ENCODE measurements at places on chromosomes 13 and 19.

DNA sequence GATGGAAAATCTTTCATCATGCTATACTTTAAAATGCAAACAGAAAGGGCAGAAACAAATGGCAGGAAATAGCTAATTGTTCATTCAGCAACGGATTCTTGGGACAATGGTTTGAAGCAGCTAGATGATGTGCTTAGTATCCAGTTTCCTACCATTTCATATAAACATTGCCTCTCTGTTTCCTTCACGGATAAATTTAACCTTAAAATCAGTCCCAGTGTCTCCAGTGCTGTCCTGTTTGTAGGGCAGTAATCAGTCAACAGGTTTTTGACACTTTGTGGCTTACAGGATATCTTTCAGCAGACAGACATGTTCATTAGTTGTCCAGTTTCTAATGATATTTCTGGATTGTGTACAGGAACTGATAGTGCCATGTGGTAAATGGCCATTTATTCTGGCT, 24.7 kb upstream of the RB1 start:
- DNase-seq: no peak

DNA sequence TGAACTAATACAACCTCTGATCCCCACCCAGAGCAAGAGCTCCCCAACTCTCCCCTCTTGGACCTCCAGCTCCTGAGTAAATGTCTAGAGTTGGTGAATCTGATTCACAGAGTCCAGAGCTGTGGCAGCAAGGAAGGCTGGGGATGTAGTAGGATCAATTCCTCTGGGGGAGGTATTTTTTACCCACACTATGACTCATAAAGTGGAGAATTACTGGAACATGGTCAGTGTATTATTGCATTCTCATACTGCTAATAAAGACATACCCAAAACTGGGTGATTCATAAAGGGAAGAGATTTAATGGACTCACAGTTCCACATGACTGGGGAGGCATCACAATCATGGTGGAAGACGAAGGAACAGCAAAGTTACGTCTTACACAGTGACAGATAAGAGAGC, 496.7 kb downstream of the EFNB2 start:
- peak; percentile 72 for DNase-seq

GRCh38 chr13:21641629-21642028, 29.2 kb upstream of the FGF9 start:
- DNase-seq: no peak

GRCh38 chr19:11373885-11374432, 507 bp upstream of the SWSAP1 start:
- no peak for DNase-seq

GRCh38 chr13:89082623-89083022, 1411.5 kb downstream of the SLITRK5 start:
- no peak for DNase-seq

DNA sequence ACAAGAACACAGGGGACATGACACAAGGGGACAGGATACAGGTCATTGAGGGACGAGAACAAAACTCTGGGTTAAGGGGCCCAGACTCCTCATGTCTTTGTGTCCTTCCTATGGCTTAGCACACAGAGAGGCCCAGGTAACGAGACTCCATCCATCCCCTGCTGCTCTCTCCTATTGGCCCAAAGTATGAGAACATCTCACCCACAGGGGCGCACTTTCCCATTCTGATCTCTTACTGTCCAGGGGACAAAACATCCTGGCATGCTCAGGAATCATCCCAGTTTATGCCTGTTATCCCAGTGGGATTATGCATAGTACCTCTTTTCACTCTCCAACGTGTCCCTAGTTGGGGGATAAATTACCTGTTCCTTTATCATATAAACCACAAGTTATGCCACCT, 19.2 kb downstream of the C13orf42 start:
- no peak for DNase-seq

DNA sequence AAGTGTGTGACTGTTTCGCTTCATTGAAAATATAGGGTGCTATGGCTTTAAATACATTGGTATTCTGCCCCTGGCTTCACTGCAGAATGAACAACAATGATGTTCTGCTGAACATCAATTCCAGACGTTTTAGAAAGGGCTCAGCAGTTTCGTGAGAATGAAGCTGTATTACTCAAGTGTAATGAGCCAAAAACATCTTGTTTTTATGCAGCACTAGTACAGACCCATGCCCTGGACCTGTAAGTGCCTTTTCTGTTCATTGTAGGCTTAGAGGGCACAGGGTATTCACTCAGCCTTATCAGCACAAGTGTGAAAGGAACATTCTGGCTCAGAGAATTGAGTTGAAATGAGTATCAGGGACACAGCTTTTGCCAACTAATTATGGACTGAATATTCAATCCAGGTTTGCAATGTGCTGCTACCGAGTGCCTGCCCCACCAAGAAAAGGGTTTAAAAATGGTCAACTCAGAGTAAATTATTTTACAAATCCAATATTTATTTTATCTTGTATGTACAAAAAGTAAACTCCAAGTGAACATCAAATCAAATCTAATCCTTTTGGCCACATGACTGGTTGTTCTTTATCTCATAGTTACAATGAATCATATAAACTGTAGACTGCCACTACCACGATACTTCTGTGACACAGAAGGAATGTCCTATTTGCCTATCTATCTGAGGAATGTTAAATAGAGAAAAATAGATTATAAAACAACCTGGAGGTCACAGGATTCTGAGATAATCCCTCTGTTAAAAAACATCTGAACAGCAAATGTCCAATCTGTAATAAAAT, 362.8 kb downstream of the NALCN start:
- DNase-seq: no peak

DNA sequence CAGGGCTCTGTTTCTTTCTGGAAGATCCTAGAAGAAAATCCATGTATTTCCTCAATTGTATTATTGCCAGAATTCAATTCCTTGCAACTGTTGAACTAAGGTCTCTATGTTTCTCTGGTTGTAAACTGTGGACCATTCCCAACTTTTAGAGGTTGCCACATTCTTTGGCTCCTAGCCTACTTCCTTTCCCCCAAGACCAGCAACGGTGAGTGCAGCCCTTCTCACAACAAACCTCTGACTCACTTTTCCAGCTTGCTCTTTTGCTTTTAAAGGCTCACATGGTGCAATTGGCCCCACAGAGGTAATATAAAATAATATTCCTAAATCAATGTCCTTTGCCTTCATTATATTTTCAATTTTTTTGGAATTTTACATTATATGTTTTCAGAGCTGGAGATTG, 371.3 kb downstream of the SLITRK5 start:
- DNase-seq: peak; percentile 2

DNA sequence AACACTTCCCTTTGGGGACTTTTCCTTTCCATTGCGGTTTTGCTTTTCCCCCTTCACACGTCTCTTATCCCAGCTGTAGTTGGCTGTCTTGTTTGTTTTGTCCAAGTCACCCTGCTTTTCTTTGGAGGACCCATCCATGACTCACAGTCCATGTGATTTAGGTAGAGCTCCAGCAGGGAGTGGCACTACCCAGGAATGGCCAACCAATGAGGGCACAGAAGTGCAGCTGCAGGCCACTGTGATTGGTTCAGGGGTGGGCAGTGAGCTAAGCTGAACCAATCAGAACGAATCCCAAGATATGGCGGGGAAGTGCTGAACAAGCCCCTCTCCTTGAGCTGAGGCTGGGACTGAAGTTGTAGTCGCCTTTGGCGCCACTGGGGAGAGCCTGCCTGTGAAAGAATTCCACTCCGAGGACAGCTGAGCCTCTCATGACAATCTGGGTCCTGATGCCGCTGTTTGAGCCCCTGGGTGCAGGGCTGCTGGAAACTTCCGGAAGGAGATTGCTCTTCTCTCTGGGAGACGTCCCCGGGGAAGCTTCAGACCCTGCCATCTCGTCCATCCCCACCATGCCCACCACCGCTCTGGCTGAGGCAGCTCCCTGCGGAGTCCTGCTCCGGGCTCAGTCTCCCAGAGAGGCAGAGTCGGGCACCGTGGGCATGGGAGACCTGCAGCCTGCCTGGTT, 62.9 kb upstream of the URI1 start:
- DNase-seq: no peak

DNA sequence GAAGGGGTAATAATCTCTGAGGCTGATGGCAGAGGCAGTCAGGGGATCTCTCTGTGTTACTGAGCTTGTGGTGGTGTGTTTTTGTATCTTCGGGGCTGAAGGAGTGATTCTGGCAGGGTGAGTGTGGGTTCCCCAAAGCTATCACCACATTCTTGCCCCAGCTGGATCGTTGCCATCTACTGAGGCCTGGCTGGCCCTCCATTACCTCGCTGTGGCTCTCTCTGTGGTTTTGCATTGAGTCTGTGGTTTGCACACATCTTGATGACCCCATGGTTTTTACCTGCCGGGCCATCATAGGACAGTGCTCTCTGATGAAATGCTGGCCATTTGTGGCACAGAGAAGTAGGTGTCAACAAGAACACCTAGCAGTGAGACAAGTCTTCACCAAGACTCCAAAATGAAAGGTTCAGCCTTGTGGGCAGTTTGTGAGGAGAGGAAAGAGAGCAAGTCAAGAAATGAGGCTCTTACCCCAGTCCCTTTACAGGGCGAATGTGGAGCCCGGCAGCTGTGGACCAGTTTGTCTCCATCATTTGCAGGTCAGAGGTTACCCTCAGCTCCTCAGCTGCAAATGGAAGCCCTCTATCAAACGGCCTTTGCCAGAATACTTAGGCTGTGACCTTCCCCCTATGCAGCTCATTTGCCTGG, 69.0 kb upstream of the NPAS1 start:
- no peak for DNase-seq

DNA sequence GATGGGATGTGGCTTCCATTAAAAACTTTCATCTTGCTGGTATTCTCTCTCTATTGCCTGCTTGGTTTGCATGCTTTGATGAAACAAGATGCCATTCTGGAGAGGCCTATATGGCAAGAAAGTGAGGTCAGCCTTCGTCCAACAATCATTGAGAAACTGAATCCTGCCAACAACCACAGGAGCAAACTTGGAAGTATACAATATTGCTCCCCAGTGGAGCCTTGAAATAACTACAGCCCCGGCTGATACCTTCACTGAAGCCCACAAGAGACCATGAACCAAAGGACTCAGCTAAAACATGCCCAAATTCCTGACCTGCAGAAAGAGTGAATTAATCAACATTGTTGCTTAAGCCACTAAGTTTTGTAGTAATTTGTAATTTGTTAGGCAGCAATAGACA, 82.5 kb upstream of the FGF14 start:
- DNase-seq: no peak

- DNase-seq: no peak
Measured at GRCh38 chr19:6059988-6060599, 50.2 kb downstream of the RFX2 start.

GRCh38 chr13:40640845-40641458, 25.5 kb downstream of the FOXO1 start:
- DNase-seq: no peak

- DNase-seq: no peak
Measured at GRCh38 chr19:42201489-42202289, 15.8 kb downstream of the DEDD2 start.

DNA sequence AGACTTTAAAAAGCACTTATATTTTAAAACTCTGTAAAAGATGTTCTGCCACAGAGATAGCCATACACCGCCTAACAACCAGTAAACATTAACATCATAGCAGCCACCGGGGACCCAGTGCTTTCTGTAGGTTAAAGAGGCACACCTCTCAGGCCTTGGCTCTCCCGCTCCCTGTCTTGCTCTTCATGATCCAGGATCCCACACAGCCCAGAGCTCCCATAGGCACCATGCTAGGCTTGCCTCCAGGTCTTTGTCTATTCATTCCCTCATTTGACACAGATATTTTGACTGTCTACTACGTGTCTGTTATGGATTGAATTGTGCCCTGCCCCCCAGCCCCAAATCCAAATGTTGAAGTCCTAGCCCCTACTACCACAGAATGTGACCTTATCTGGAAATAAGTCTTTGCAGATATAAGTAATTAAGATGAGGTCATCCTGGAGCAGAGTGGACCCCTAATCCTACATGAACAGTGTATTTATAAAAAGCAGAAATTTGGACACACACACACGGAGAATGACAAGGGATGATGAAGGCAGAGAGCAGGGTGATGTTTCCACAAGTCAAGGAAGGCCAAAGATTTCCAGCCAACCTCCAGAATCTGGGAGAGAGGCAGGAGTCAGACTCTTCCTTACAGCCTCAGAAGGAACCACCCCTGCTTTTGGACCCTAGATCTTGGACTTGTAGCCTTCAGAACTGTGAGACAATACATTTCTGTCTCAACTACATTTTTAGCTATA, 272.6 kb downstream of the DNAJC15 start:
- DNase-seq: no peak

DNA sequence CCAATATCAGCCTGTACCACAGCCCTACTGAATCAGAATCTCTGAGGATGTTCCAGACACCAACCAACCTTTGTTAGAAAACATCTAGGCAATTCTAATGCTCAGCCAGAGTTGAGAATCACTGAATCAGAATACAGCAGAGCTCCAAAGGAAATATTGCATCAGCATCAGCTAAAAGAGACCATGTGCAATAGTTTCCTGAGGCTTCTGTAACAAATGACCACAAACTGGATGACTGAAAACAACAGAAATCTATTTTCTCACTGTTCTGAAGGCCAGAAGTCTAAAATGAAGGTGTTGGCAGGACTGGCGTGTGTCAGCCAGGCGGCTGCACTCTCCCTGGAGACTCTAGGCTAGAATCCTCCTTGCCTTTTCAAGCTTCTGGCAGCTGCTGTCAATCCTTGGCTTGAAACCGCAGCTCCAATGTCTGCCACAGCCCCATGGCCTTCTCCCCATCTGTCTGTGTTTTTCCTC, 1.2 kb upstream of the DCT start:
- no peak for DNase-seq

DNA sequence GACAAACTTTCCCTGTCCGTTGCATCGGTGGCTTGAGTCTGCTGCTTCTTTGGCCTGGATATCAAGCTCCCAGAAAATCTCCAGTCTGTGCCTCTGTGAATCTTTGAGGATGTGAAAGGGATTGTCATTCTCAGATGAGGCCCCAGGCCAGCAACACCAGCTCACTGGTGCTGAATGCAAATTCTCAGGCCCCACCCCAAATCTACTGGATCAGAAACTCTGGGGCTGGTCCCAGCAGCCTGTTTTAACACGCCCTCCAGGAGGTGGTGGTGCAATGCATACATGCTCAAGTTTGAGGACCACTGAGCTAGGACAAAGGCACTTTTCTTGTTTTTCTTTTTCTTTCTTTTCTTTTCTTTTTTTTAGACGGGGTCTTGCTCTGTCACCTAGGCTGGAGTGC, 23.6 kb downstream of the TNFSF11 start:
- DNase-seq: no peak

DNA sequence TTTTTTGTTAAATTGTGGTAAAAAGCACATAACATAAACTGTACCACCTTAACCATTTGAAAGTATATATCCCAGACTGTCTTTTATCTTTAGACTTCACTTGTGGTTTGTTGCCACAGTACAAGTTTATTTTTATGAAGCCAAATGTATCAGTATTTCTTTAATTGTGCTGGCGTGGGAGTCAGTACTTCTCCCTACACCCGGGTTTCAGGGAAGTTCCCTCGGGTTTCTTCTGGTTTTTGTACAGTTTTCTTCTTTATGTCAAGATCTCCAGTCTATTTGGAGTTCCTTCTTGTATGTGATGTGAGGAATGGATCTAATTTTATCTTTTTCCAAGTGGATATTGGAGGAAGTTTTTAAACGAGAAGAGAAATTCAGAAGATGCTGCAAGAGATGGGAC, 20.5 kb downstream of the CCDC8 start:
- DNase-seq: no peak
